ENCODE measurements at places on chromosomes 16 and 17.
A peak's percentile ranks its signal among the peaks of the same experiment; 100 is the strongest.

- no peak for DNase-seq
These were observed 11.9 kb upstream of the CD300E start for GRCh38 chr17:74635418-74635817.

DNA sequence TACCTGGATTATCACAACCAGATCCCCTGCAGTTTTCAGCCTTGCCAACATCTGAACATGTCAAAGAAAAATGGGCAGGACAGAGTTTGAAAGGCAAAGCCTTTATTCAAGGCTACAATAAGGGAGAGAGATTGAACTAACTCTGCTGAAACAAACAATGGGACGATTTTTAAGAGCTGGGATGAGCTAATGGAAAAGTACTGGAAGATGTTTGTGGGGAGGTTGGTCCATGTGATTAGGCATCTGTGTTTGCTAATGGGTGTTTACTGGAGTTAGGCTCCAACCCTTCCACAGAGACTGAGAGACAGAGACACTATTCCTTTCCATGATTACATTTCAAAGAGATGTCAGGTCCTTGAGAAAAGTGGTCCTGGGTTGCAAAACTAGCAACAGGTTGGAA lies 35.0 kb upstream of the HSBP1 start:
- DNase-seq = no peak

- DNase-seq = no peak
These were observed 168.0 kb upstream of the NOG start for GRCh38 chr17:56425483-56425882.

DNA sequence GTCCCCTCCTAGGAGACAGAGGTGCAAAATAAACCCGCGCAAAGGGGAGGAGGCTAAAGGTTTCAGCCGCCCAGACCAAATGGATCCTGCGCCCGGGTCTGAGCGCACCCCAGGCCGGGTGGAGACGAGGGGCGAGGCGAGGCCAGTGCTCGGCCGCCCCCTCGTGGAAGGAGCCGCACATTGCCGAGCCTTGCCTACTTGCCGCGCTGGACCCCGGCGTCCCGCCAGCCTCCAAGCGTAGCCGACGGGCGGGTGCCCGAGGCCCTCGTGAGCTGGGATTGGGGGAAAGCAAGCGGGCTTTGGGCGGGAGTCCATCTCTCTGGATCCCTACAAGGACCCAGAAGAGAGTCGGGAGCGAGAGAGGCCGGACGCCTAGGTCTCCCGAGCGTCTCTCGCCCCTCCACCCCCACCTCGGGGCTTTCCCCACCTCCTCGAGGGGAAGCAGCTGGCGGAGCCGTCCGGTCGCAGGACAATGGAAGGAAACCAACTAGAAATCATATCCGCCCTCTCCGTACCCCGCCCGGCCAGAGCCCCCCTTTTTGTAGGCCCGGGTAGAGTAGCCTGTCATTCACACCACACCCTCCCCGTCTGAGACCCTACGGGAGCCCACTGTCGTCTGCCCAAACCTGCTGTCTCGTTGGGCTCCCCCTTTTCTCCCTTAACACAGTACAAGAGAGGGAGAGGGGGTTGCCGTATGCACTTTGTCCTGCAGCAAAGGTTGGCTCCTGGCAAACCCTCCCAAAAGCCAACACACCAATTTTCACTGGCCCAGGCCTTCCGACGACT lies 664 bp upstream of the BCL6B start:
- DNase-seq = peak; percentile 84

DNA sequence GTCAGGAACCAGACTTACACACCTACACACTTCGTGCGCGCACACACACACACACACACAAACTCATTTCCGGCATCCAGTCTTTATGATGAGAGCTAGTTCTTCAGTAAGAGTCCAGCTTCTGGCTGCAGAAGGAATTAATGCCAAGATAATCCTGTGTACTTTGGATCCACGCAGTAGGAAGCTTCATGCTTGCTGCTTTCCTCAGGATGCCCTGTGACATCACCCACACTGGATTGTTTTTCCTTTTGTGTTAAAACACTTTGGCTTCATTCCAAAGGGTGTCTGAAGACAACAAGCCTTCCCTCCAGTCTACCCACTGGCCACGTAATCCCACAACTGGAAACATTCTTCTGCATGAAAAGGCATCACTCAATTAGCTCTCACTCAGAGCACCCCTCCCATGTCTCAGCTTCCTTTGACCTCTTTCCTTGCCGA lies 35.4 kb downstream of the KCNJ16 start:
- DNase-seq = no peak

- no peak for DNase-seq
These were observed 28.0 kb upstream of the DUSP14 start for GRCh38 chr17:37461668-37462067.

- no peak for DNase-seq
These were observed 261.8 kb upstream of the PSMD7 start for GRCh38 chr16:74034862-74035261.

- no peak for DNase-seq
These were observed 24.5 kb upstream of the RASD1 start for GRCh38 chr17:17520599-17521232.

DNA sequence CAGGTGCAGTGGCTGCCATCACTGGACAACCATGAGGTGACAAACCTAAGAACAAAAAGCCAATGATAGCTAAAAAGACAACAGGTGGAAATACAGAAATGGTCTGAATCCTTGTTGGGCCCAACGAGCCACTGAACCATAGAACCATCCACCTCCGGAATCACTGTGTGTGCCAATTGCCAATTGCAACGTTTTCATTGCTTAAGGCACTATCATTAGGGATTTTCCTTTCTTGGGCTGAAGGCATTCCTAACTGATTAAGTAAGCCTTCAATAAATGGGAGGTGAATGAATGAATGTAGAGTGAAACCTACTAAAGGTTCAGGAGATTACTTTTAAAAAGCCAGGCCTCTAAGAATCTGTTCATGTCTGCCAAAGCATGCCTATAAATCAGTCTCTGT lies 3.6 kb downstream of the USP31 start:
- DNase-seq = no peak

DNA sequence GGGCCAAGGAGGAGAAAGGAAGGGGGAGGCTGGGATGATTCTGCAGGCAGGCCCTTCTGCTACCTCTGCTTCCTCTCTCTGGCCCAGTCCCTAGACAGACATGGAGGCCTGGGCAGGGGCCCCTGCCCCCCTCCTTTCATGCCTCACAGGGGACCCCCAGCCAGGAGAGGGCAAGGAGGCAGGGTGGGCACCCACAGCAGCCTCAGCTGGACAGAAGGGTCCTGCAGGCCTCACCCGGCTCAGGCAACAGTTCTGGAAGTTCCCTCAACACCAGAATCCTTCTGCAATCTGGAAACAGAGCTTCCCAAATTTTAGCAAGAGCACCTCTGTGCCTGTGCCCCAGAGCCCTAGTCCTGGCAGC lies 8.7 kb downstream of the ARHGAP27 start:
- no peak for DNase-seq

GRCh38 chr17:3788200-3788599 lies 12.8 kb downstream of the ITGAE start:
- DNase-seq = no peak

DNA sequence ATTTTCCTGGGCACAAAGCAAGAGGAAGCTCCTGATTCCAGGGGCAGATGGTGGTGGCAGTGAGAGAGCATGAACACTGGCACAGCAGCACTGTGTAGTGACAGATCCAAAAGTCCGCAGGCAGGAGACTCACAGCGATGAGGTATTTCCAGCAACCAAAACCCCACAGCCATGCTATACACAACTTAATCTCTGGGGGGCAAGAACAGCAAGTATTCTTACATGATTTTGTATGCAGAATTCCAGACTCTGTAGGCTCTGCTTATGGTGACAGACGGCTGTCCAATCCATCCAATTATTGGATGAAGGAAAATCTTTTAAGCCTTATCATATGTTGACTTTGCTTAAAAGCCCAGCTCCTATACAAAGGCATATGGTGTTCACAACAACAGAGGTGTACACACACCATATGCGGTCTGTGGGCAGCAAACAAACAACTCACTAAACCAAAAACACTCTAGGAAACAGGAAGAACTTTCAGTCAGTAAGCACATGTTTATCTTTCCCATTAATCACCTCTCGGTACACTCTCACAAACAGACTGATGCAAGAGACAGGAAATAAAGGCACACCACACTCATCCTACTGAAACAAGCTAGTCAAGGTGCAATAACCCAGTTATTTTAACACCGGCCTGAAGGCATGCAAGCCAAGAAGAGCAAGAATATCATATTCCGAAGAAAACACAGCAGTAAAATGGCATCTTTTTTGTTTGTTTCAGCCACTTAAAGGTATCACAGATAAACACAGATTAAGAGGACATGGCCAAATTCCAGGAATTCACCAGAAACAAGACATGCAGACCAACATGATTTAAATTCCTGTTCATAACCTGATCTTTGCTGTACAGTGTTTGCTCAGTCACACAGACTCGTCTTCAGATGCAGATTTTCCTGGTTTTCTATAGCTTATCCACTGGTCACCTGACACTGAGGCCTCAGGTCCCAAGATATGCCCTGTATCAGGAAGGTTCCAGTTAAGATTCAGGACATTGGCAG lies 47.8 kb downstream of the ERN1 start:
- no peak for DNase-seq

- no peak for DNase-seq
These were observed 8.7 kb downstream of the ENPP7 start for GRCh38 chr17:79739148-79740062.

DNA sequence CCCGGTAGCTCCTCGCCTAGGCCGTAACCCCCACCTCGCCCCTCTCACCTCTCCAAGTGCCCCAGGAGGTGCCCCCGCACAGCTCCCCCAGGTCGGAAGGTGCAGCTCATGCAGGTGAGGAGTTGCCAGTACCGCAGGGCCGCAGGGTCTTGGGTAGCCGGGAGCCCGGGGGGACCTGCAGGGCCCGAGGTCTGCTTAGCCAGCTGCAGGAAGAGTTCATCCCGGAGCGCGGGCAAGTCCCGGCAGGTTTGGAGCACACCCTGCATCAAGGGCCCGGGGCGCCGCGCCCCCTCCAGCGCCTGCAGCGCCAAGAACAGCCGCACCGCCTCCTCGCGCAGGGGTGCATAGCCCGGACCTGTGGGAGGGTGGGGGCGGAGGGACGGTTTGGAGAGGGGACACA lies 4.8 kb downstream of the PLEKHH3 start:
- DNase-seq = no peak

DNA sequence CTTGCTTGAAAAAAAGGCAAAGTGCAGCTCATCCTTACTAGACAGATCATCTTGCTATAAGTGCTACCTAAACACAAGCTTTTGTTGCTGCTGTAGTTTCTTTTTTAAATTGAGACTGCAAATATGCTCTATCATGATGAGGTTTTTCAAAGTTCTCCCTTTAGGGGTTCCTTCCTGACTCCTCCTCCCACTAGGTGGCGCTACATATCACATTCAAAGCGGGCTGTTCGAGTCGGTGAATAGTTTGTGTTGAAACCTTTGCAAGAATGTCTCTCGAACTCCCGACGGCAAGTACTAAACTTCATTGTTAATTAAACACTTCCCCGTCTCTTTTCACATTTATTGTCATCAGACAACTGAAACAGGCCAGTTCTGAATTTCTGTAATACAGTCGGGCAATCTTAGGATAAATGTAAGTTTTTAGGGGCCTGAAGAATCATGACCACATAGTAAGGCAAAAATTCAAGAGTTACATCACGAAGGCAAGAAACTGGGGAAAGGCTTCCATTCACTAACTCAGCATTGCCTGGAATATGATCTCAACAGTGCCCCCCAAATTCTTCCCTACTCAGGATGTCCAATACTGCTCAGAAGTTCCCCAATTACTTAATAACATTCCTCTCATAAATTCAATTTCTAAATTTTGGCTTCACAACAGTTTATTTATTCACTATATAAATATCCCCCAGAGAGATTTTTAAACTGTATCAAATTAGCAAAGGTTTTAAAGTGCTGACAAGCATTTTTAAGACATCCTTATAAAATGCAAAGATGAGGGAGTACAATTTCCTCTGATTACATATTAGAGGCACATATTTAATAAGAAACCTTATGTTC lies 6.7 kb downstream of the HS3ST3A1 start:
- peak; percentile 89 for DNase-seq

DNA sequence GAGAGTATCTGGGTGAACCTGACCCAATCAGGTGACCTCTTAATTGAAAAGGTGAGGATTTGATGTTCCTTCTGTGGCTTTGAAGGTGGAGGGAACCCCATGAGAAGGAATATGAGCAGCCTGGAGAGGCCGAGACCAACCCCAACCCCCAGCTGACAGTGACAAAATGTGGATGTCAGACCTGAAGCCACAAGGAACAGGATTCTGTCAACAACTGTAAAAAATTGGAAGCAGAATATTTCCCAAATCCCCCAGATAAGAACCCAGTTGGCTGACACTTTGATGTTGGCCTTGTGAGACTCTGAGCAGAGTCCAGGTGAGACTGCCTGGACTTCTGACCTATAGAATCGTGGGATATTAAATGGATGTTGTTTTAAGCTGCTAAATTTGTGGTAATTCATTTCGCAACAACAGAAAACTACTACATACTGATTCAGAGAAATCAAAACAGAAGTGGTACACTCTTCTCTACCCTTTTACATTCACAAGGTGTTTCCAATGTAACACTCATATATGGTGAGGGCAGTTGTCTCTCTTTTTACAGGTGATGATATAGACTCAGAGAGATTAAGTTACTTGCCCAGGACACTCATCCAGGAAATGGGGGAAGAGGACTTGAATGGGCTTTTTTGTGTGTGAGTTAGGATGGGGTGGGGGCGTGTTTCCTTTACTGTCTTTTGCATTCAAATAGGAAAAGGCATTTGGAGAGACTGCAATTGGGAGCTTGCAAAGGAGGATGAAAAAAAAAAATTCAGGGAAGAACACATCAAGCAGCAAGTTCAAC lies 29.8 kb upstream of the SALL1 start:
- DNase-seq = no peak

- DNase-seq = no peak
These were observed 276.8 kb downstream of the NTN1 start for GRCh38 chr17:9298135-9298534.

DNA sequence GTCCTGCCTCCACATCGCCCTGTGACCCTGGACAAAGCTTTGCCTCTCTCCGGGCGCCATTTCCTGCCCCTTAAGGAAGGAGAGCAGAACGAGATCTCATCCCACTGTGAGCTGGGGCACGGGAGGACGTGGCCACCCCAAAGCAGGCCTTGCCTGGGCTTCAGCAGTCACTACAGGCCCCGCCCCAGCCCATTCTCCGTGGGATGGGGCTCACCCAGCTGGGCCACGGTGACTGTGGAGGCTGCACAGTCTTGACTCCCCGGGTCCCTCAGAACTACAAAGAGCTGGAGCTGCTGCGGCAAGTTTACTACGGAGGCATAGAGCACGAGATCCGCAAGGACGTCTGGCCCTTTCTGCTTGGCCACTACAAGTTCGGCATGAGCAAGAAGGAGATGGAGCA lies 28.2 kb downstream of the MNT start:
- no peak for DNase-seq

GRCh38 chr17:73742948-73743381 lies 98.7 kb upstream of the SDK2 start:
- no peak for DNase-seq

Measured in femur (tissue), 1 donor.